Skin of body (tissue), 3 donors: ENCODE measurements at places on chromosomes 7 and 10.

DNA sequence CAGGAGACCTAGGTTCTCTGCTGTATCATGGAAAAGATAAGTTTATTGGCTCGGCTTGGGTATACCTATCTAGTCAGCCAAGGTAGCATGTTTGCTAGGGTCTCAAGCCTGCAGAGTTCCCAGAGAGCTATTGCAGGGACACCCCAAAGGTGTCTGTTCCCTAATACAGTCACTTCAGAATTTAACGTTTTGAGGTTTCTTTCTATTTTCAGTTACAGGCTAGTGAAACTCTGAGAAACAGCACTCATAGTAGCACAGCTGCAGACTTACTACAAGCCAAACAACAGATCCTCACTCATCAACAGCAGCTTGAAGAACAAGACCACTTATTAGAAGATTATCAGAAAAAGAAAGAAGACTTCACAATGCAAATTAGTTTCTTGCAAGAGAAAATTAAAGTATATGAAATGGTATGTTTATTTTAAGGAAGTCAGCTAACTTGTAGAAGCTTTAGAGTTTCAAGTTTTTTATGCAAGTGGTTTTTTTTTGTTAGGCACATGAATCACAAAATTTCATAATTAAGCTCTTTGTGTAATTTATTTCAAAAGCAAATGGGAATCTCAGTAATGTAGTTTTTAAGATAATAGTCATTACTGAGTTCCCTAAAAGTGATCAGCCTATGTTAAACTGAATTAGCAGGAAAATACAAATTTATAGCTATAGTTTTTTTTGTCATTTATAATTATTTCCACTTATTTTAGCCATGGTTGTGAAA lies 54.9 kb downstream of the AKAP9 start:
- no peak for DNase-seq

GRCh38 chr7:89809291-89809690 lies 345.0 kb upstream of the STEAP1 start:
- DNase-seq = no peak

- DNase-seq = no peak
Observed at GRCh38 chr7:73827567-73828106, 3.2 kb upstream of the CLDN4 start.

DNA sequence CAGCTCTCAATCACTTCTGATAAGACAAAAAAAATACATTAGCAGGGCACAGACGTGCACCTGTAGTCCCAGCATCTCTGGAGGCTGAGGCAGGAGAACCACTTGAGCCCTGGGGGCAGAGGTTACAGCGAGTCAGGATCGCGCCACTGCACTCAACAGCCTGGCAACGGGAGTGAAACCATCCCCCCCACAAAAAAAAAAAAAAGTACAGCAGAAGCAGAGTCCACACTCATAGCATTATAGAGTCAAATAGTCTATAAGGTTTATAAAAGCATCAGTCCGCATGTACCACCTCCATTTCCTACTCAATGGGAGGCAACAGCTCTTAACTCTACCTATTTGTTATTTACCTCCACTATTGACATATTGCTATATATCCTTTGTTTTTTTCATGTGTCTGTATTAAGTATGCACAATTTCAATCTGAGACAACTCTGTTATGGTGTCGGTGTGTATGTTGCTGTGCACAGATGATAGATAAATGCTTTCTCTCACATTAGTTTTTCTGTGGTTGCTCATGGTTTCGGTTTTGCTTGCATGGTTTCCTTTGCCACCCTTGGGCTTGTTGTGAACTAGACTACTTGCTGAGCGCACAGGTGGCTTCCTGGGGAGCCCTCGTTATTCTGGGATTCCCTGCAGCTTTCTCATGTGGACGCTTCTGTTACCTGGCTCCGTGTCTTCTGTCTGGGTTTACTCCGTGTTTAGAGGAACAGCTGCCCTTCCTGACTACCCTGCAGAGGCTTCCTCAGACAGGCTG lies 40.4 kb downstream of the PROSER2 start:
- DNase-seq = no peak

- no peak for DNase-seq
Observed at GRCh38 chr7:18626717-18627116, 131.2 kb downstream of the HDAC9 start.

DNA sequence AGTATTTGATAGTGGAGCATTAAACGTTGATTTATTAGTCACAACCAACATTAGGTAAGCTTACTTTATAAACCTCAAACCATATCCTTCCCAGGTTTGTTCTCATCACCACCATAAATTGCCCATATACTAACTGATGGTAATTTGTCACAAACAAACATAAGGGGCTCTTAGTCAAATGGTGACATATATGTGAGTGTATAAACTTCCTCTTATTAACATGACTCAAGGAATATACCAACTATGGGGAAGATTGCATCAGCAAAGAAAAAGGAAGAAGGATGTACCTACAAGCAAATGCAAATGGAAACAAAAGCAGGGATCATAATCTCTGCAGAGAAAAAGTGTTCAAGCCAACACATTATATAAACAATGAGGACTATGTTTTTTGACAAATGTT lies 418.2 kb upstream of the AKR1E2 start:
- no peak for DNase-seq

GRCh38 chr7:101795461-101795860 lies 22.0 kb upstream of the CUX1 start:
- no peak for DNase-seq

GRCh38 chr10:7333961-7334641 lies 76.7 kb downstream of the SFMBT2 start:
- no peak for DNase-seq

DNA sequence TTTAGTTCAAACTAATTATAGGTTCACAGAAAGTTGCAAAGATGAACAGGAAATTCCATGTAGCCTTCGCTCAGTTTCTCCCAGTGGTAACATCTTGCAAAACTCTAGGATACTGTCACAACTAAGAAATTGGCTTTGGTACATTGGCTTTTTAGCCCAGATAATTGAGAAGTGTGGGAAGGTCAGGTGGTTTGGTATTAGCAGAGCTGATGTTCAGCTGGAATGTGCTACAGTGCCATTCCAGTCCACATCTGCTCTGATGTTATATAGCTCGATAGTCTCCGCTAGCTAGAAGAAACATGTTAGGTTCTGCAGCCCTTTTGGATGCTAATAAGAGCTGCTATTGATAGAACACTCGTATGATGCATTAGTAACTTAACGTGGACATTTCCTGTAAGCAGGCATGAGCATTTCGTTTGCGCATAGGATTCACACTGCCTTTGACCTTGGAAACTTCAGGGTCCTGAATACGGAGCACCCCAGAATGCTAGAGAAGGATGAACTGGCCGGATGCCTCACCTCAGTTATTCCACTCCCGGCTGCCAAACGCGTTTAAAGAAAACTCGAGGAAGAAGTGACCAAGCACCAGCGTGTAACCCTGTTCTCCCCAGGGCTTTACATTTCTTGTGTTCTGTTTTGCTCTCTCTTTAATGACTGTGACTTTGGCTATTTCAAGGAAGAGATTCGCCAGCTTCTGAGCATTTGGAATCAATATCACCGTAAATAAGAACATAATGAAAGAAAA lies 271.4 kb downstream of the GALNT17 start:
- DNase-seq = no peak

DNA sequence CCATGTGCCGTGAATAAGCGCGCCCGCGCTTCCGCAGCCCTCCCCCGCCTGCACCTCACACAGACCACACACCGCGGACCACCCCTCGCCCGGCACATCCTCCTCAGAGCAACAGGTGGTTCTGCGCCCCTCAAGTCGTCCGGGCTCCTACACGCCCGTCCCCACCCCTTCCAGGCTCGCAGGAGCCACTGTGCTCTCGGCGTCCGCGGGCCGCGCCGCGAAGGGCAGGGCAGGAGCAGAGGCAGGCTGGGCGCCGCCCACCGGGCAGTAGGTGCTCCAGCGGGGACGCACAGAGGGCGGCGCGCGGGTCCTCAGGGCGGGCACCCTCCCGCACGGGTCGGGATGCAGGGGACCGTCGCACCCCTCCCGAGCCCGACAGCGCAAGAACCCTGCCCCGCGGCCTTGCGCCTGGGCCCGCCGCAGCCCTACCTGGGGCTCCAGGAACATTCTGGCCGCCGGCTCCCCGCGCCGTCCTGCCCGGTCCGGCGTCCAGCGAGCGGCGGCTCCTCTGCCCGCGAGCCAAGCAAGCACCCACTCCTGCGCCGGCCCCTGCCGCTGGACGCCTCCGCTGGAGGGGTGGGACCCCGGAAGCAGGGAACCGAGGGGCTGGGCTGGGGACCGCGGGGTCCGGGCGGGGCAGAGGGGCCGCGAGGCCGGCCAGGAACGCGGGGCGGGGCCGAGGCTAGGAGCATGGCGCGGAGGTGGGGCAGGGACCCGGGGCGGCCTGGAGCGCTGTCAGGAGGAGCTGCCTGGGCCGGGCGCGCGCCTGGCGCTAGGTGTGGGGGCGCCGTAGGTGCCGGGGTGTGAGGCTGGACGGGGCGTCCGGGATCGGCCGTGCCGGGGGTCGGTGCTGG lies 37.4 kb downstream of the RASGEF1A start:
- DNase-seq = no peak

DNA sequence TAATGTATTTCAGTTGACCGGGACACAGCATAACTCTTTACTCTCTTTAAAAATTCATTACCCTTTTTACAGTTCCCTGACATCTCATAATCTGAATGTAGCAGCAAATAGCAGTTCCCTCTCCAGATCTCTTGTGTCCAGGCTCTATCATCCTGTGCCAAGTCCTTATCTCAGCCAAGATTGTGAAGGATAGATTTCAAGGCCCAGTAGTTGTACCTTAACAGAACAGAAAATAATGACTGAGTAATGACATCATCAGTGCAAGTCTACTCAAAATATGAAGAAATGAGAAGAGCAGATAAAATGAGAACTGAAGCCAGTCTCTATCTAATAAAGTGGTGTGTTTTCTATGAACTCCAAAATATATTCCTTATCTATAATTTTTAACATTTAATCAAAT lies 92.6 kb downstream of the TFEC start:
- no peak for DNase-seq

GRCh38 chr10:65419629-65420028 lies 1506.2 kb upstream of the LRRTM3 start:
- no peak for DNase-seq

- DNase-seq = no peak
Observed at GRCh38 chr7:29337546-29338116, 143.1 kb downstream of the CHN2 start.

- DNase-seq = no peak
Observed at GRCh38 chr10:117175215-117175900, 21.9 kb upstream of the KCNK18 start.

- DNase-seq = no peak
Observed at GRCh38 chr7:155456738-155457543, 988 bp upstream of the EN2 start.

DNA sequence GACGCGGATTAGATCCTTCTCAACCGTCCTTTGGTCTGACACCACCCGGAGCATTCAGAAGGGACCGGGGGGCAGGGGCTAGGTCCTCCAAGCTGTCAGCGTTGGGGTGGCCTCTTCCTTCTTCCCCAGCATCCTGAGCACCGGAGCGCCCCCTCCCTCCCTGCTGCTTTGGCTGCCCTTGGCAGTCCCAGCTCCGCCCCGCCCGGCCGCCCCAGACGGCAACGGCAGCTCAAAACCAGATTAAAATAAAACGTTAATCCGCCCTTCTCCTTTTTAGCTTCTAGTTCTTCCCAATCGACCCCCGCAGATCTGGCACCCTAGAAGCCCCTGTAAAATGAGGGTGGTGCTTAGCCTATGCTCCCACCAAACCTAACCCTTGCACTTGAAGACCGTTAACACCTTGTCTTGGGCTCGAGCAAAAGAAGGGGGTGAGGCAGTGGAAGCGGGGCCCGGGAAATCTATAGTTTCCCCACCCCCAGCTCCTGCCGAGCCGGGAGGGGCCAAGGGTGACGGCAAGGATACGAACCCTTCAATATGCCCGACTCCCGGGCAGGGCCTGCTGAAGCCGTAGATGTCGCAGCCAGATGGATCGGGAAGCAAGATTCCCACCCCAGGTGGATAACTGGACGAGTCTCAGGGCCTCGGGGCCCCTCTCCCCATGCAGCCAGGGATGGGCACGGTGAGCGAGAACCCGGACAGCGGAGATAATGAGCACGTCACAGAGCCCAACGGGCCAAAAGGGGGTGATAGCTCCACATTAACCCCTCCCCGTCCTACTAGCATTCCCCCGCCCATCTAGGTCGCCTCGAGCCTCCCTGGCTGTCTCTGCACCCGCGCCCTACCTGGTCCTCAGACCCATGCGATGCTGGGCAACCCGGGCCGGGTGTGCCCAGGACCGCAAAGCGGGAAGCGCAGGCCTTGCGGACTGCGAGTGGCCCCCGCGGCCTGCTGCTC lies 169.7 kb downstream of the NRF1 start:
- DNase-seq = no peak

DNA sequence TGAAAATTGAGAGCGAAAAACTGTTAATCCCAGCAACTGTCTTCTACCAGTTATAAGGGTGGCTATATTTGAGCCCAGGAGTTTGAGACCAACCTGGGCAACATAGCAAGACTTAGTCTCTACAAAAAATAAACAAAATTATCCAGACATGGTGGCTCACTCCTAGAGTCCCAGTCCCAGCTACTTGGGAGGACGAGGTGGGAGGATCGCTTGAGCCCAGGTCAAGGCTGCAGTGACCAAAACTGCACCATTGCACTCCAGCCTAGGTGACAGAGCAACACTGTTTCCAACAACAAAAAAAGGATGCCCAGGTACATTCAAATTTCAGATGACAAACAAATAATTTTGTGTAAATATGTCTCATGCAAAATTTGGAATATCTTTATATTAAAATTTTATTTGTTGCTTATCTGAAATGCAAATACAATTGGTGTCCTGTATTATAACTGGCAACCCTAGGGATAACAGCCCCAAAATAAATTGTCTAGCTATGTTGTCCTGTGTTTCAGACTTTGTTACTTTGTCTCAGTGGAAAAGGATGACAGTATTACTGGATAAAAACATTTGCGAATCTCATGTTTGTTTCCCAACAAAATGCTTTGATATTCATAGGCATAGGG lies 26.7 kb downstream of the FAM171A1 start:
- DNase-seq = no peak

DNA sequence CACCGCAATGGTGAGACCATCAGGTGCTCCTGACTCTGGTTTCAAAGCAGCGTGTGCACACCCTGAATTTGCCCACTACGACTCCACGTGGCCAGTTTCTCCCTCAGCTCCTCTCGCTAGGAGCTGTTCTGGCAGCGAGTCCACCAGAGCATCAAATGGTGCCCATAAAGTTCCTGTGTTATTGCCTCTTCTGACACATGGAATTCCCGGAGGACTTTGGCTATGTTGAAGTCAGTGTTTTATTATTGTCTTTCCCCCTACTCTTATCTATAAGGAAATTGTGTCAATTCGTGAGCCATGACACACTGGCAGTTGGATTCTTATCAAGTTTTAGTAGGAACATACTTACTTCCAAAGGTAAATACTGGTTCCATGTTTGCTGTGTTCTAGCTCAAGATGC lies 53.9 kb upstream of the NPVF start:
- no peak for DNase-seq
